ENCODE measurements at places on chromosomes 4 and X.

DNA sequence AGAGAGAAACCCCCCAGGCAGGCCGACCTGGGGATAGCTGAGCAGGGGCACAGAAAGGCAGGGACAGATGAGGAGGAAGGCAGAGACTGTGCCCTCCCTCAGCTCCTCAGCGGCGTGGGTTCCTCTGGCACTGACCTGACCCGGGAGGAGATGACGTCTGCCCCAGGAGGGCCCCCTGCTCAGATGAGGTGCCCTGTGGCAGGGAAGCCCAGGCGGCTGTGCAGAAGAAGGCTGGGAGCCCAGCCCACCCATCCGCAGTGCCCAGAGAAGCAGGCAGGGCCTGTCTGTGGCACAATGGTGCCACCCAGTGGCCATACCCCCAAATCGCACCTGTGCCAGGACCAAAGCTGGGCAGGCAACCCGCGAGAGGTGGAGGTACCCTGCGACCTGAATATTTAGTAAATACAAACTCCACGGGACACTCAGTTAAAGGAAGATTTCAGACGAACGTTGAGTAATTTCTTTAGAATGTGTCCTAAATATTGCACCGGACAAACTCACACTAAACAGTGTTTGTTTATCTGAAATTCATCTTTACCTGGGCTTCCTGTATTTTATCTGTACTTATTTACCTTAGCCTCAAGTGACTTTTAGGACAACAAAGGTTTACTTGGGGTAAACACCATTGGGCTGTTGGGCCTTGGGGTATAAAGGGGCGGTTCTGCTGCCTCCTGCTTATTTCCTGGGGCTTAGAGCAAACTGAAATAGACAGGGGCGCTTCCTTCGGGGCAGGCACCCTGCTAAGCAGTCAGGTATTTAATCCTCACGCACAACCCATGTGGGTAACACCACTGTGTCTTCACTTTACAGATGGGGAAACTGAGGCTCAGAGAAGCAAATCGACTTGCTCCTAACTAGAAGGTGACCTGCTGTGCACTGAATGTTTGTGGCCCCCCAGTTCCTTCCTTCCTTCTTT, 46.5 kb upstream of the HMX1 start:
- no peak overlapping the region for H3K4me3 ChIP-seq
- H3K36me3 ChIP-seq, result no peaks in the 10 kb centered on the region
- peaks cover 5% of the 10 kb centered on the region for H3K27me3 ChIP-seq
- no peak overlapping the region for H3K27ac ChIP-seq
- no peaks in the 10 kb centered on the region for H3K4me1 ChIP-seq
- peak; percentile 66 for DNase-seq

- DNase-seq, result peak; percentile 21
- H3K36me3 ChIP-seq, result no peaks in the 10 kb centered on the region
- H3K27ac ChIP-seq, result no peak overlapping the region
These were observed 2.1 kb downstream of the SHISA3 start for GRCh38 chr4:42399393-42399792.

DNA sequence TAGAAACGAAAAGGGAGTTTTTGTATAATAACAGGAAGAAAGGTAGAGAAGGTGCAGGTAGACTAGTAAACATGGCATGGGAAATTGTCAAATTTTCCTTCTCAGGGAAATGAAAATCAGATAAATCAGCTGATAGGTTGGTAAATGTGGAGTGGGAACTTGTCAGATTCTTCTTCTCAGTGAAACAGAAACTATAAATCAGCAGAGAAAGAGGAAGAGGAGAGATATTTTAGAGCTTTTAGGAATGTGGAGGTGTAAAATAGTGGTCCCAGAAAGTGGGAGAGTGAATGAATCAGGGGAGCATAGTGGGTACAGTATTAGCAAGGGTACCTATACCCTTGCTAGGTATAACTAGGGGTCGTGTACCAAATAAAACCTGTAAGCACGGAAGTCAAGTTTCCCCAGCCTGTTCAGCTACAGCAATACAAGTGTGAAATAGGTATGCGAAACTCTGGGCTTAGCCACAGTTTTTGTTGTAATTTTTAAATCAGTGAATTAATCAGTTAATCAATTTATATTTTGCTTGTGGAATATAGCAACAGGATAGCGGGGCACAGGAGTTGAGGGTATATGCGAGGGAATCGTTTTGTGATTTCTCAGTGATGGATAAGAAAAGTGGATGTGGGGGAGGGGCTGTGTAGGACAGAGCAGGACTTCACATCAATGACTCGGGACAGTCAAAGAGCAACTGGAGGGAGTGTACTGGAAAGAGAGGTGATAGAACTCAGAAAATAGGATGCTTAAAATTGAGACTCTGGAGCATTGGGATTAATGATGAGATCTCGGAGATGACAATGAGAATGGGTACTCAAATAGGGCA, 561.5 kb downstream of the INPP4B start:
- H3K27ac ChIP-seq, result no peak overlapping the region
- no peaks in the 10 kb centered on the region for H3K4me1 ChIP-seq
- no peak for DNase-seq

GRCh38 chr4:89266128-89266527, 41.5 kb downstream of the GPRIN3 start:
- no peak overlapping the region for H3K4me3 ChIP-seq
- H3K4me1 ChIP-seq, result no peaks in the 10 kb centered on the region
- DNase-seq, result no peak

DNA sequence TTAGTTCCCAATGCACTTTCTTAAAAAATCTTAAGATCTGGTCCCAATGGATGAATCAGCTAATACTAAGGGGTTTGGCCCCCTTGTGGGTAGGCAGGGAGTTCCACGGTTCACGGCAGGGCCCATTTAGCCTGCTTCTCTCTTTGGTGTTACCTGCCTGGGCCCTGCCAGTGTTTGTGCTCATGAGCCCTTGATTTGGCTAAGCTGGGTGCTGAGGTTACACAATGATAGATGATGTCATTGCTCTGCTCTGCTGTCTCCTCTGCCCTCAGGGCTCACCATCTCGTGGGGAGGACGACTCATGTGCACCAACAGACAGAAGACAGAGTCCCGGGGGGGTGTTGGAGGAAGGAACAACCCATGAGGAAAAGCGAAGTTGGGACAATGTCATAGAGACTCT, 24.4 kb downstream of the RTL5 start:
- no peaks in the 10 kb centered on the region for H3K27me3 ChIP-seq
- H3K4me3 ChIP-seq, result no peak overlapping the region
- no peaks in the 10 kb centered on the region for H3K36me3 ChIP-seq
- peaks cover 5% of the 10 kb centered on the region for H3K4me1 ChIP-seq

Measured in stomach (tissue), 19 donors.